A549 (cell line): ENCODE measurements at places on chromosomes 13 and 19.

DNA sequence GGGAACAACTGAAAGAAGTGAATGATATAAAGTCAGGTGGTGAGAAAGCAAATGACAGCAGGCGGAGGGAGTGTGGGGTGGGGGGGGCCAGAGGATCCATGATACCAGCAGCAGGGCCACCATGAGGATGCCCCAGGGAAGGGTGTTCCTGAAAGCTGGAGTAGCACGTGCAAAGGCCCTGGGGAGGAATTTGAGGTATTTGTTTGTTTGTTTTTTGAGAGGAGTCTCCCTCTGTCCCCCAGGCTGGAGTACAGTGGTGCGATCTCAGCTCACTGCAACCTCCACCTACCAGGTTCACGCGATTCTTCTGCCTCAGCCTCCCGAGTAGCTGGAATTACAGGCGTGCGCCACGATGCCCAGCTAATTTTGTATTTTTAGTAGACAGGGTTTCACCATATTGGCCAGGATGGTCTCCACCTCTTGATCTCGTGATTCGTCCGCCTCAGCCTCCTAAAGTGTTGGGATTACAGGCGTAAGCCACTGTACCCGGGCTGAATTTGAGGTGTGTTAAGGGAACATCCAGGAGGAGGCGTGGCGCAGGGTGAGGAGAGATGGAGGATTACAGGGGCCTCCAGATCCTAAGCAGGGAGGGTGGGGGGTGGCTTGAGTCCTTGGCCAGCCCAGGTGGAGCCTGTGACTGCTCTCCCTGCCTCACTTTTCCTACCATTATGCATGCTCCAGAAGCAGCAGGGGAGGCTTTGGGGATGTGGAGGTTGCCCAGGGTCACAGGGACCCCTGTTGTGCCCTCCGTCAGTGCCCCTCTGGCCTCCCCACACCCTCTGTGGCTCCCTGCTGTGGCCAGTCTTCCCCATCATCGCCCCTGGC lies 12.4 kb upstream of the JUND start:
- DNase-seq: no peak

DNA sequence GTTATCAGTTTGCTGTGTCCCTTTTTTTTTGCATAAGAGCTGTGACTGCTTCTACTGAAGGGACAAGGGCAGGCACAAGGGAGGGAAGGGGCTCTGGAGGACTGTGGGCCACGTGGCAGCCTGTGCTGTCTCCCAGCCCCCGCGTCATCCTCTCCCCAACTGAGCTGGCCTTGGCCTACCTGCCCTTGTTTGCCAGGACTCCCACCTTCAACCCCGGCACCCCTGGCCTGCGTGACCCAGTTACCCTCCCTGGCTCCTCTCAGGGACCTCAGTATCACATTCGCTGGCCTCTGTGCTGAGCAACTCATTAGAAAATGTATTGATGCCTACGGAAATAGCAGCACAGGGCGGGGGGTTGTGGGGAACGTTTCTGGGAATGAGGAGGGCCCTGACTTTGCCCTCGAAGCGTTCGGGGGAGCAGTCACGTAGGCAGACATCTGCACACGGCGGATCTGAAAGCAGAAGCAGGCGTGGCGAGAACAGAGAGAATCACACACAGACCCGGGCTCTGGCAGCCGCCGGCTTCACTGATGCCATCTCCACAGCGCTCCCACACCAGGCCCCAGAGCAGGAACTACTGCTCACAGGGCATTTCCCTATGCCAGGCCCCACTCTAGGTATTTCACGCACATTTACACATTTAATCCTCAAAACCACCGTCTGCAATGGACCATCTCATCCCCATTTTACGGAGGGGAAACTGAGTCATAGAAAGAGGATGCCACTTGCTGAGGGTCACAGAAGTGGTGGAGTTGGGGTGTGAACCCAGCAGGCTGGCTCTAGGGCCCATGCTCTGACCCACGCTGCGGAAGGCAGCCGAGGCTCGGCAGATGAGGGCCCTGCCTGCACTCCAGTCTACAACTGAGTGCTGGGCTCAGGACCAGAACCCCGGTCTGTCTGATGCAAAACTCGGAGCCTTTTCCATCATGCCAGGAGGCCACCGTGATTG lies 5.7 kb upstream of the ATF5 start:
- DNase-seq: no peak

GRCh38 chr13:60696602-60697001 lies 299.6 kb downstream of the TDRD3 start:
- DNase-seq: no peak

- DNase-seq: no peak
These were observed 6.5 kb upstream of the DOCK6 start for GRCh38 chr19:11268783-11269267.

GRCh38 chr19:44748426-44749254 lies at the start of gene BCL3:
Gene BCL3 (plus strand): TSS chr19:44748708. CDS start chr19:44748791, 83 bp downstream.
- no peak for DNase-seq
